ENCODE measurements at places on chromosomes 11 and 22.

GRCh38 chr11:110165039-110165925 is 72.1 kb downstream of the ZC3H12C start:
- no peak for DNase-seq

GRCh38 chr22:47797342-47797945 is 1035.0 kb downstream of the TBC1D22A start:
- DNase-seq = no peak

GRCh38 chr11:121372671-121373429 is 79.3 kb upstream of the SORL1 start:
- no peak for DNase-seq

GRCh38 chr11:94781837-94782236 is 13.7 kb downstream of the AMOTL1 start:
- no peak for DNase-seq

DNA sequence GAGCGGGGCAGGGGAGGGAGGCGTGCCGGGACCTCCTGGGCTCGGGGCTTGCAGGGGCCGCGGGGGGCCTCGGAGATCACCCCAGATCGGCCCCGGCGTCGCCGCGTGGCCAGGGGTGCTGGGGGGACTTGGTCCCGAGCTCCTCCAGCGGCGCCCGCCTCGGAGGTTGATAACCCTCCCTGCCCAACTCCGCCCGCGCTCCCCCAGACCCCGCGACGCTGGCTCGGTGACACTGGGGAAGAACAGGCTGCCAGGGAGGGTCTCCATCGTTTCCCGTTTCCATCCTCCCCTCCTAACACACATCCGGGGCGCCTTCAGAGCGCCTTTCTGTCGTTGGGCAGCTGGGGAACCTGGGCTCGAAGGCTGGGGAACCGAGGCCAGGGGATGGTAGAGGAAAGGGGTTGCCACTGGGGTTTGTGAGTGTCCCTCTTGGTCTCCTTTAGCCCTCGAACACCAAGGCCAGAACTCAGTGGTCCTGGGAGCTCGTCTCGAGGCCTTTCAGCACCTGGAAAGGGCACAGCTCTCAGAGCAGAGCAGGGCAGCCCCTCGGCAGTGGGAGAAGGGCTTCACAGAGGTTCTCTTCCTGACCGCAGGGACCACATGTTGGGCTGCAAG is 431 bp downstream of the SLC37A2 start:
- DNase-seq = no peak

DNA sequence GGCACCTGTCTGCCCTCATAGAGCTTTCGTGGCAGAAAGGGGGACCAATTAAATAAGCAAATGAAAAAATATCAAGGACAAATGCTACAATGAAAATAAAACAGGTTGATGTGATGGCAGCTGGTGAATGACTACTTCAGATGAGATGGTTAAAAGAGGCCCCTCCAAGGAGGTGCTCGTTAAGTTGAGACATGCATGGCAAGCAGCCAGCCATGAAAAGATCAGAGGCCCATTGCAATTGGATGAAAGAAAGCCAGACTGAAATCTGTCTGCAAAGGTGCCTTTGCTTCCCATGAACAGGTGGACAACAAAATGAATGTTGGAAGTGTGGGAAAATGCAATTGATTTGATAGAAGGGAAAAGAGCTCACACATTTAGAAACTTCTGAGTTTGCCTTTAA is 848 bp upstream of the TRPC6 start:
- DNase-seq = no peak

- DNase-seq = no peak
Observed at GRCh38 chr22:35045451-35045850, 20.5 kb upstream of the ISX start.

DNA sequence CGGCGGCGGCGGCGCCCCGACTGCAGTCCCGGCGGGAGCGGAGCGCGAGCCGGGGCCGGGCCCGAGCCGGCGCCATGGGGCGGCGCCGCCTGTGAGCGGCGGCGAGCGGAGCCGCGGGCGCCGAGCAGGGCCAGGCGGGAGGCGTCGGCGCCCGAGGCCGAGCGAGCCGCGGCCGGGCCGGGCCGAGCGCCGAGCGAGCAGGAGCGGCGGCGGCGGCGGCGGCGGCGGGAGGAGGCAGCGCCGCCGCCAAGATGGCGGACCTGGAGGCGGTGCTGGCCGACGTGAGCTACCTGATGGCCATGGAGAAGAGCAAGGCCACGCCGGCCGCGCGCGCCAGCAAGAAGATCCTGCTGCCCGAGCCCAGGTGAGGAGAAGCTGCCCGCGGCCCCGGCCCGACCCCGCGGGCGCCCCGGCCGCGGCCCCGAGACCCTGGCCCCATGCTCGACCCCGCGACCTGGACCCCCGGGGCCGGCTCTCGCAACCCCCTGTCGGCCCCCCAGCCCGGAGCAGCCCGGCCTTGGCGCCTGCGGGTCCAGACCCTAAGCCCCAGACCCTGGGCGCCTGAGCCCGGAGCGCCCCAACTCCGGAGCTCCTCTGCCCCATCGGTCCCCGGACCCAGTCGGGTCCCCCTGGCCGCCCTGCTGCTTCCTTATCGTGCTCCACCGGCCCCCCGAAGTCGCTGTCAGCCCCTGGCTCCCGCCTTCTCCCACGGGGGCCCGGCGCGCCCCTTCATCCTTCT is at the start of gene GRK2:
TSS of gene GRK2 (plus strand) at position 25 of the 739 bp plus-strand sequence. CDS start at position 252, 227 bp downstream.
- no peak for DNase-seq

GRCh38 chr22:45843986-45844385 is 133.0 kb downstream of the WNT7B start:
- DNase-seq = no peak
